Adipocyte (in vitro differentiated cells): ENCODE measurements at places on chromosomes 3 and 15.
A peak's percentile ranks its signal among the peaks of the same experiment; 100 is the strongest.

- DNase-seq, result peak; percentile 51
Observed at GRCh38 chr3:172138792-172139507, 99.6 kb downstream of the FNDC3B start.

GRCh38 chr15:25797936-25798901, 64.9 kb downstream of the ATP10A start:
- DNase-seq, result peak; percentile 46

- DNase-seq, result no peak
Observed at GRCh38 chr15:90623854-90624253, 93.3 kb upstream of the BLM start.

DNA sequence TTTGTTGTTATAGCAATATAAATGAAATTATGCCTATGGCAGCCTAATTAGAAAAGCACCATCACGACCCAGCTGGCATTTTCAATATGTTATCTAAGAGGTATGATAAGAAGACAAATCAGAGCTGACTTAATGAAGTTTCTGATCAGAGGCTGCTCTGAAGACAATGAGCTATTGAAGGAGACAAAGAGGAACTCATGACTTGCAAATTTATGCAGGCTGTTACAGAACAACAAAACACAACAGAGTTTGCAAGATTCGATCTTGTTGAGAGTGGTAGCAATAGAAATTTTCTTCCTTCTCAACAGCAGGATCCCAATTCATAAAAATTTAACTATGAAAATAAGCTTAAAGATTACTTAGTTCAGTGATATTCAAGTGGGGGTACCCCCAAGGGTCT, 7.7 kb downstream of the CCDC54 start:
- no peak for DNase-seq

GRCh38 chr3:198030125-198030524, 70.1 kb downstream of the LMLN start:
- DNase-seq, result no peak

GRCh38 chr15:85037641-85038040, 56.0 kb downstream of the PDE8A start:
- no peak for DNase-seq

GRCh38 chr3:126434931-126435411, 40.3 kb downstream of the CFAP100 start:
- no peak for DNase-seq

DNA sequence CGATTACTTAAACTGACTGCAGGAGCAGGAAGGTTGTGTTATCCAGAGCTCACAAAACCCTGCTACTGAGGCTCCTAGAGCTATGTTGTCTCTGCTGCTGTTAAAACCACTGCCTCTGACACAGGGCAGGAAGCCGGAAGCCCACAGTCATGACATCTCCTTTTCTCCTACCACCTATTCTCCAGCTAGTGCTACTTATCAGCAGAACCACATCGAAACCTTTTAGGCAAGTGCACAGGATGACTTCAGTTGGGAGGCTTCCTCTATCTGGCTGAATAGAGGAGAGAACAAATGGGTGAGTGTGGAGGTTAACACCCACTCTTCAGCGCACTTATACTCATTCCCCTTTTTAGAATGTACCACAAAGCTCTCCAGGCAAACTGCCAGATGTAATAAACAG, 638.0 kb downstream of the OTOL1 start:
- no peak for DNase-seq

DNA sequence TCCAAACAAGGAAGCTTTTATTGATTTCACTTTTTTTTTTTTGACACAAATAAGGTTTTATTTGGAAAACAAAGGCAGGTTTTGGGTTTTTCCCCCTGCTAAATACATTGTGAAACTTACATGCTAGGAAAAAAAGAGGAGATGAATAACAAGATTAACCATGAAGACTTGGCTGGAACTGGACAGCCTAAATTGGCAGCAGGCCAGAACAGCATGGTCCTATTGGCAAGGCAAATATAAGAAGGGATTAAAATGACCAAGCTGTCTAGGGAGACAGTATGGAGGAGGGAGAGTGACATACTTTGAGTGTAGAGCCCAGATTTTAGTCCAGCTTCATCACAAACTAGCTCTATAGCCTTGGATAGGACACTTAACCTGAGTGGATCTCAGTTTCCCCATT, 63.9 kb upstream of the BBX start:
- peak; percentile 21 for DNase-seq

DNA sequence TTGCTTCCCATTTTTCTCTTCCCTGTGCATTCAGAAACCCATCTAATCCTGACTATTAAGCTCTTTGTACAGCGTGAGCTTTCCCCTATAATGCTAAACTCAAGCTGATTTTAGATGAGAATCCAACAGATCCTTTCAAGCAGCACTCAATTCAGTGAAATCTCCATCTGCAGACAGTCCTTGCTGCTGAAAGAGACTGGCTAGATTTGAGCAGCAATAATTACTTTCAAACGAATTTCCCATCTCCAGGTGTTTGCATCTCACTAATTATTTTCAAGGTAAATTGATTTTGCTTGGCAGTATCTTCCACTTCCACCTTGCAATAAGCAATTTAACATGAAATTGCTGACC, 49.5 kb upstream of the SLC7A14 start:
- no peak for DNase-seq
